ENCODE measurements at places on chromosomes 4 and X.

- DNase-seq, result no peak
Measured at GRCh38 chr4:153611679-153612078, 72.4 kb upstream of the TLR2 start.

DNA sequence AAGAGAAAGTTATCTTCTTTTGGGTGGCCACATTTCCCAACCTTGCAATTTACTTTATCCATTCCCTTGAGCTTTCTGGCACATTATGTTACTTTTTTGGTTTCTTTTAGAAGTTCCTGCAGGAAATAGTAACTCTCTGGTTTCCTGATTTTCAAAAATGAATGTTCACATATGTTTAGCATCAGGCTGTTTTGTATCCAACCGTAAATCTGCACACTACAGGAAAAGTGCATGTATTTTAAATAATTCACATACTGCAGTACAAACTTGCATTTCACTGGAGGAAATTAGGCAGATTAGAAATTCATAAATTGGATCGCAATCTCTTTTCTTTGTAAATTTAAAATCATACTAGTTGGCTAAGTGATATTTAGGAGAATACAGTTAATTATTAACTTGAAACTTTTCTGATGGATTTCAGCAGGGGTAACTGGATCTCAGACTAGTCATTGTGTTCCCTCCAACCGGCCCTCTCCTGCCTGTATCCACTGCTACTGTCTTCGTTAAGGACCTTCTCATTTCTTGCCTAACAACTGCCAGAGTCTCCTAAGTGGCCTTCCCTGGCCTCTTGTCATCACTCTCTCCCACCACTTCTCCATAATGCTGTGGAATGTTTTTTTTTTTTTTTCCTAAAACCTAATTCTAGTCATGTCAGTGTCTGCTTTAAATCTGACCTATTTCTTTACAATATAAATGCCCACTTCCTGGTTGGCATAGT is 137.2 kb downstream of the UNC5C start:
- DNase-seq, result no peak

DNA sequence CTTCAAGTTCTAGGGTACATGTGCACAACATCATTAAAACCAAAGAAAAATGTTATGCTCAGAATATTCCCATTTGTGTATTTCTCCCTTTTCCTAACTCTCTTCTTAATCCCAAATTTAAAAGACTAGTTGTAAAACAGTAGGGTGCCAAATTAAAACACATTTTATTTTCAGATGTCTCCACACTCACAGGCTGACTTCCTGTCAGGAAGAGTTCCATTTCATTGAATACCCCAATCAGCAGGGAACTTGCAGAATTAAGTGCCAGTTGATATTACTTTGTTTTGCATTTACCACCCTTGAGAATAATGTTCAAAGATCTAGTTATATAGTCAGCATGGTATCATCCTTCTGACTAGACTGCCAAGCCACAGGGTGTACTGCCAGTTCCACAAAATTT is 207.9 kb downstream of the MAB21L2 start:
- DNase-seq, result no peak

DNA sequence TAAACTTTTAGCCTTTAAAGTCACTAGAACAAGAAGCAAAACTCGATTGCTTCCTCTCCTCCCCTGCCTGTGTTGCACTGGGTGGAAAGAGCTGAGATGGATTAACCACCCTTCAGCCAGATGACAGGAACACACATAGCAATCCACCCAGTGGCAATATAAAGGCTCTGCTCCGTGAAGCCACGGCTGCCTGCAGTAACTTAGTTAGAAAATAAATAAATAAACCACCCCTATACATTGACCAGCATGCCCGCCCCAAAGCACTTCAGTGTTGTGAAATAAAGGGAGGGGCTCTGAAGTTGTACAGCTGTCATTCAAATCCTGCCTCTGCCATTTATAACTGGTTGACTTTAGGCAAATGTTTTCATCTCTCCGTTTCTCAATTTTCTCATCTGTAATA is 217.1 kb upstream of the LDB2 start:
- DNase-seq, result no peak

- no peak for DNase-seq
Measured at GRCh38 chr4:2868877-2869487, 25.3 kb downstream of the ADD1 start.

DNA sequence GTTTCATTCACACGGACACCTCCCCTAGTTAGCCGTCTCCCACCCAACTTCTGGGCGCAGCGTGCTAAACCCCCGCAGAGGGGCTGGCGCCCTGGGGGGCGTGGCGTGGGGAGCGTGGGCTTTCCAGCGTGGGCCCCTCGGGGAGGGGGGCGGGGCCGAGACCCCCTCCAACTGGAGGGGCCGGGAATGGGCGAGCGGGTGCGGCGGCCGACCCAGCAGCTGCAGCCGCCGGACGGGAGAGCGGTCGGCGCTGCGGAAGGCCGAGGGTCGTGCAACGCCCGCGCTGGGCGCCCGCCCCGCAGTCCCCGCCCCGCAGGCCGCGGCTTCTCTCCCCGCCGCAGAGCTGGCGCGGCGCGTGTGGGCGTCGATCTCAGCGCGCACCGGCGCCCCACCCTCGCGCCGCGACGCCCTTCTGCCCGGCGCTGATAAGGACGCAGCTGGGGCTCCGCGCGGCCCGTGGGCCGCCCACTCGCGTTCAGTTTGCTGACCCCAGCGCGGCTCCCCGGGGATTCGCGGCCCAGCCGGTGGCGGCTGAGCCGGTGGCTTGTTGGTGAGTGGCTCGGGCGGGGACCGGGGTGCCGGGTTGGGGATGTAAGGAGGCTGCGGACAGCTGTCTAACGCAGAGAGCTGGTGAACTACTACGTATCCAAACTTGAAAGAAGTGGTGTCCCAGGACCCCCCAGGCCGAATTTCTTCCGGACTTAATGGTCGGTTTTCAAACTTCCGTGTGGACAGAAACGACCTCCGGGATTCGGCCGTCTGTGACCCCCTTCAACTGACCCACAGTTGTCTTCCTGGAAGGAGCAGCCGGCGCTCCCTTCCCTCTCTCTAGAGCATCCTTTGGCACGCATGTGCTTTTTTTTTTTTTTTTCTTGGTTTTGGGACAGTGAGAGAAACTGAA is 1.5 kb downstream of the FHDC1 start:
- DNase-seq, result no peak

DNA sequence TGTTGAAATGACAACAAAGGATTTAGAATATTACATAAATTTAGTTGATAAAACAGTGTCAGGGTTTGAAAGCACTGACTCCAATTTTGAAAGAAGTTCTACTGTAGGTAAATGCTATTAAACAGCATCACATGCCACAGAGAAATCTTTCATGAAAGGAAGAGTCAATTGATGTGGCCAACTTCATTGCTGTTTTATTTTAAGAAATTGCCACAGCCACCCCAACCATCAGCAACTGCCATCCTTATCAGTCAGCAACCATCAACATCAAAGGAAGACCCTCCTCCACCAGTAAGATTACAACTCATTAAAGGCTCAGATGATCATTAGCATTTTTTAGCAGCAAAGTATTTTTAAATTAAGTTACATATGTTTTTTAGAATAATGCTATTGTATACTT is 54.6 kb upstream of the RAB9B start:
- no peak for DNase-seq

GRCh38 chr4:10173037-10173753 is 56.6 kb upstream of the WDR1 start:
- no peak for DNase-seq

GRCh38 chr4:141254326-141254725 is 33.6 kb downstream of the ZNF330 start:
- DNase-seq, result no peak

DNA sequence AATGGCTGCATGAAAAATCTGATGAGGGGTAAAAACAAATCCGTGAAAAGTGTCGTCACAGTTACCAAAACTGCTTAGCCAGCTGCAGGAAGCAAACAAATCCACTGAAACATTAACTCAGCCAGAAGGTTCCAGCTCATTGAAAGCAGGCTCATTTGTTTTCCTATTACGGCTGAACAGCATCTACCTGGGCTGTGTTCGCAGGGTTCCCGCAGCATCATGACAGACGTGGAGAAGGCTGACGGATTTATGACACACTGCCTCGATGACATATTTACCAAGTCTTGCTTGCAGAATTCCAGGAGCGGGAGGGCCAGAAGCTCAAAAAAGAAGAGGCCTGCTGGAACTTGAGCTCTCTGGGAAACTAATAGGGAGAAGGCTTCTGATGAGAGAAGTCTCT is 781.1 kb downstream of the RAB28 start:
- no peak for DNase-seq

DNA sequence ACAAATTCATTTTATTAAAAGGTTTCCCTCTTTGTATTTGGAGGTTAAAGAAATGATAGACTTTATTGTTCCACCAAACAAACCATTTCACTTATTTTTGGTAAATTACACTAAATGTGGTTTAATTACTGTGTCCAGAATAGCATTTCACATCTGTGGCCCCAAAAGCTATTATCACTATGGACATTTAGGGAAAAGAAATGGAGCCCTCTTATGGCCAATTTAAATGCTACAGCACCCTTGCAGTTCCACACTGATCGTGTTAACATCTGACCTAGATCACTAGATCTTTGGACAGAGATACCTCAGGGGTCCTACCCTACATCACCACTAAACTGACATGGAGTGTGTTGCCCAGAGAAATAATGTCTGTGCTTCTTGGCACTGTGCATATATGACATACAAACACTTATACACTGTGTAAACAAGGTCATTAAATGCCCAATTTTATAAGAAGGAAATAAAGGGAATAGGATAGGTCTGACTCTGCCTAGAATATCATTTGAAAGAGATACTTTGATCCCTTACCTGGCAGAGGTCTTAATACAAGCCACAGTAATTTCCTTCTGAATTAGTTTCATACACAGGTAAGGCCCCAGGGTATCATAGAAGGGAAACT is 163.9 kb downstream of the KDR start:
- no peak for DNase-seq

- DNase-seq, result no peak
Measured at GRCh38 chr4:62003695-62004094, 803.6 kb downstream of the ADGRL3 start.

DNA sequence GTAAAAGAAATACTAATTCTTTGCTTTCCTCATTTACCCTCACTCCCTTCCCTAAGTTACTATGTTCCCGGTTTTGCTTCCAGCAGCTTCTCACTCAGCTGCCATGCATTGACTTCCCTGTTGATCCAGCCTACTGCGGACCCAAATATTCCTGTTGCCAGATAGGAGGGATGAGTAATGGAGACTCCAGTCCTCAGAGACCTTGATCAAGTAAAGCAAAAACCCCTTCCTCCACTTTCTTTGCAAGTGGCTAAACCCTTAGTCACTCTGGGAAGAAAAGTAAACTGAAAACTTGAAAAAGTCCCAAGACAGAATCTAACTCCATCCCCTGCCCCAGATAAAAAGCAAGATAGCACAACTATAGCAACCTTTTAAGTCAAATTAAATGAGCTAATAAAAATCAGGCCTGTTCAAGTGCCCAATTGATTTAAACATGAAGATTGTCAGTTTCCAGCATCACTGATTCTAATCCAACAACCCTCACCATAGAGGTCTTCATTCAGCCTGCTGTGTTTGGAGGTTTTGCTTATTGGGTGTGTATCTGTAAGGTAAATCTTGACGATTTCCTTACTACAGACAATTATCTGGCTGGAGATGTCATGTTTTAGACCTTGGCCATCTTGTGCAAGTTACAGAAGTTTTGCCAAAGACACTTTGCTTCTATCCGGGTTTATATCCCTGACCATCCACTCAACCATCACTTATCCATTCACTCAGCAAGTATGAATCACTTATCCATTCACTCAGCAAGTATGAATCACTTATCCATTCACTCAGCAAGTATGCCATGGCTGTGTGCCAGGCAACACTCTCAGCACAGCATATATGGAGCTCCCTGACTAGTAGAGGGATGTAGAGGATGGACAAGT is 17.6 kb downstream of the FGFBP1 start:
- no peak for DNase-seq

DNA sequence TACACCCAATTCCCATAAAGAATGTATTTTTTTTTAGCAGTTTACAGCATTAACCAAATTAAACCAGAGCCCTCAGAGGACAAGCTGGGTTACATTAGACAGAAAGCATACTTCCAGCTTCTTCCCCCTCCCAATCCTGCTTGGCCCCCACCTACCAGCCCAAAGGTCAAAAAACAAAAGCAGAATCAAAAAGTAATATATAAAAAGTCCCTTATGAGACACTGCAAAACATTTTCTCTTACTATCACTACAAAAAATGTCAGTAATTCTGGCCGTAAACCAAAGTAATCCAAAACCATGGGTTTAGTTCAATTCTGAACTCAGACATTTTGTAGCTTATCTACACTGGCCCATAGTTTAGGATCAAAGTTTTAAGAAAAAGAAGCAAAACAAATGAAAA is 38.0 kb downstream of the APBB2 start:
- no peak for DNase-seq

DNA sequence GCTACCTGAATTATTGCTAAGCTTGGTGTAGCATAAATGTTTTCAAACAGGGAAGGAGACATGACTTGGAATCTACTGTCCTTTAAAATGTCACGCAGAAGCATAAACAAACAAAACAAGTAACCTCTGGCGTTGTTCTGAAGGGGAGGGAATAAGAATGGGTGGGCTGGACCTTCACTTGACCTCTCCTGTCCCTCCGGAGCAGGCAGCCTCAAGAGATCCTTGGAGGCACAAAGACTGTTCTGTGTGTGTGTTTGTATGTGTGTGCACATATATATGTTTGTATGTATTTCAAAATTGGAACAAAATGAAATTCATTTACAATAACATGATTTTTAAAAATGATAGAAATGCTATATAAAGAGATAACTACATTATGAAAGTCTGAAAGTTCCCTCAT is 91.3 kb upstream of the DCLK2 start:
- DNase-seq, result no peak

DNA sequence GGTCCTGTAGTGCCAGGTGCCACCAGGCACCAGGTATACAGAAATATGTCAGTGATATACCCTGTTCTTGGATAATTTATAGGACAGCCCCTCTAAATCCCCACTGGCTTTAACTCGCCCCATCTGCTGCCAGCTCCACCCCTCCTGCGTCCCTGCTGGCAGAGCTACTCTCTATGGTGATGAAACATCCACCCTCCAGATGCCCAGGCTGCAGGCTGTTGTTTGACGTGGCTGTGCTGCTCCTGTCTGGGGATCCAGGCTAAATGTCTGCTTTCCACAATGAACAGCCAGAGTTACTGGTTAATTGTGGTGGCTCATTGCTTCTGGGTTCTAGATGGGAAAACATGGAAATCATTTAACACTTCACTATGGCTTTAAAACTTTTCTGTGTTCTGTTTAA is 12.9 kb downstream of the NHSL2 start:
- no peak for DNase-seq

- DNase-seq, result no peak
Measured at GRCh38 chrX:109728173-109728535, 4.9 kb downstream of the ACSL4 start.

Measured in SK-N-DZ (cell line).